Spinal cord (tissue), 10 donors: ENCODE measurements at places on chromosomes 4 and X.

- DNase-seq = no peak
Measured at GRCh38 chrX:72236841-72237240, 2.0 kb downstream of the ERCC6L start.

DNA sequence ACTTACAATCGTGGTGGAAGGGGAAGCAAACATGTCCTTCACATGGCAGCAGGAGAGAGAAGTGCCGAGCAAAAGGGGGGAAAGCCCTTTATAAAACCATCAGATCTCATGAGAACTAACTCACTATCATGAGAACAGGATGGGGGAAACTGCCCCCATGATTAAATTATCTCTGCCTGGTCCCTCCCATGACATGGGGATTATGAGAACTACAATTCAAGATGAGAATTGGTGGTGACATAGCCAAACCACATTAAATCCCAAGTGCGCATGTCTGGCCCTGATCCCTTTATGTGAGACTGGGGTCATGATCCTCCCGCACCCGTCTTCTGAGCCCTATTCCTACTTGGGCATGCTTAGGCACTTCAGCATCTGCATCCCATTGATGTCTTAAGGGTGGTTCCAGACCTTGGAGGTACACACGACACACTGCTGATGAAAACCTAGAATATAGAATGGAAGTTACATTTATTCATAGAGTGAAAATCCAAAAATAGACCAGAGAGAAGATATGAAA, 116.0 kb downstream of the PTTG2 start:
- no peak for DNase-seq

GRCh38 chrX:73668779-73669178, 105.8 kb downstream of the CHIC1 start:
- no peak for DNase-seq

DNA sequence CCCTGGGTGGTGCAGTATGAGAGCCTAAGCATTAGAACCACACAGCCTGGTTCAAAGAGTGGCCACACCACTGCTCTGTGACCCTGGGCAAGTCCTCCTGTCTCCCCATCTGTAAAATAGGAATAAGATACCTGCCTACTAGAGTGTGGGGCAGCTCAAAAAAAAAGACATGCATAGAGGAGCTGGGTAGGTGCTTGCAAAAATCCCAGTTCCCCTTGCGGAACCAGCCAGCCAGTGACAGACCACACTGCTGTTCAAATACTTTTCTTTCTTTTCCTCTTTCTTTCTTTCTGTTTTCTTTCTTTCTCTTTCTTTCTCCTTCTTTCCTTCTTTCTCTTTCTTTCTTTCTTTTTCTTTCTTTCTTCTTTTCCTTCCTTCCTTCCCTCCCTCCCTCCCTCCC, 63.0 kb upstream of the TRIM2 start:
- DNase-seq = no peak

DNA sequence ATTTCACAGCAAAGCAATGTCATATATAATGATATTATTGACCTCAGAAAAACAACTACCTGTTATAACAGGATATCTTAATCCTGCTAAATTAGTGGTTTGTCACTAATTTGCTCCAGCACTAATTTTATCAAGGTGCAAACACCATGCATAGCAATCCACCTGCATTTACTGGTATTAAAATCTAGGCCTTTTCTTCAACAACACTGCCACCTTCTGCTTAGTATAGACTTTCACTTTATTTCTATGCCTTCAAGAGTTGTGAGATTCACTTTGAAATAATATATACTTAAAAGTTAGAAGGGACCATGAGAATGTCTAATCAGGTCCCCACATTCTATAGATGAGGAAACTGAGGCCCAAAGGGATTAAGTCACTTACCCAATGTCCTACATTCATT, 82.1 kb upstream of the IQCM start:
- DNase-seq = no peak

DNA sequence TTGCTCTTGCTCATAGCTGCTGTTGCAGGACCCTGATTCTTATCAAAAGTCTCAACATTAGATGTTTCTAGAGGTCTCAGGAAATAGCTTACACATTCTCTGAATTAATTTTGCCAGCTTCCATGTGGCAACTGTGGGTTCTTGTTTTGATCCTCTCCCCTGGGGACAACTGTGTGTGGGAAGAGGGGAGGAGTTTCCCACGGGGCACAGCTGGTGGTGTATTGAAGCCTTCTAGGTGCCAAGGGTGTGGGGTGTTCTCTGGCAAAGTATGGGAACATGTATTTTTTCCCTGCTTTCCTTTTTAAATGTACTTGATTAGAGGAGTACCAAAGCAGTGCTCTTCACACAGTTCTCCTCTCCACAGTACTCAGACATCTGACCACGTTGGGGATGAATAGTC, 212.7 kb downstream of the RPA4 start:
- no peak for DNase-seq
